ENCODE measurements at places on chromosomes 1 and 21. TPM values are rescaled to one million over a fixed set of nuclear protein-coding genes. Genes with fewer than 3 reads are reported as not detected.
A peak's percentile ranks its signal among the peaks of the same experiment; 100 is the strongest.

PAQR6 gene
- total RNA-seq = 0.43 TPM

SRGAP2C gene
- total RNA-seq = 17.6 TPM

UBE2U gene
- not detected for total RNA-seq

SLC16A1 gene
- 14.0 TPM for total RNA-seq

UBL4B gene
- total RNA-seq = not detected

FAM177B gene
- total RNA-seq = 4.1 TPM

KRTAP21-1 gene
- total RNA-seq = not detected

DNA sequence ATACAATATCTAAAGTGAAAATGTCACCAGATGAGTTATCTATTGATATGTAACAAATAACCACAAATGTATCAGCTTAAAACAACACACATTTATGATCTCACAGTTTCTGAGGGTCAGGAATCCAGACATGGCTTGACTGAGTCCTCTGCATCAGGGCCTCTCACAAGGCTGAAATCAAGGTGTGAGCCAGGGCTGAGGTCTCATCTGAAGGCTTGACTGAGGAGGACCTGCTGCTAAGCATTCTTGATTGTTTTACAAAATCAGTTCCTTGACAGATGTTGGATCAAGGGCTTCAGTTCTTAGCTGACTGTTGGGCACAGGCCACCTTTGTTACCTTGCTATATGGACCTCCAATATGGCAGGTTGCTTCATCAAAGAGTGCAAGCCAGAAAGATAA, 483.7 kb downstream of the CAMTA1 start:
- no peak for DNase-seq

- DNase-seq = no peak
Observed at GRCh38 chr1:226940806-226941067, 643 bp downstream of the COQ8A start.

- DNase-seq = no peak
Observed at GRCh38 chr21:43879348-43880110, 14.5 kb downstream of the AGPAT3 start.

GRCh38 chr21:18772404-18772803, 368.8 kb upstream of the TMPRSS15 start:
- no peak for DNase-seq

- DNase-seq = no peak
Observed at GRCh38 chr1:8343044-8343443, 25.1 kb downstream of the SLC45A1 start.

DNA sequence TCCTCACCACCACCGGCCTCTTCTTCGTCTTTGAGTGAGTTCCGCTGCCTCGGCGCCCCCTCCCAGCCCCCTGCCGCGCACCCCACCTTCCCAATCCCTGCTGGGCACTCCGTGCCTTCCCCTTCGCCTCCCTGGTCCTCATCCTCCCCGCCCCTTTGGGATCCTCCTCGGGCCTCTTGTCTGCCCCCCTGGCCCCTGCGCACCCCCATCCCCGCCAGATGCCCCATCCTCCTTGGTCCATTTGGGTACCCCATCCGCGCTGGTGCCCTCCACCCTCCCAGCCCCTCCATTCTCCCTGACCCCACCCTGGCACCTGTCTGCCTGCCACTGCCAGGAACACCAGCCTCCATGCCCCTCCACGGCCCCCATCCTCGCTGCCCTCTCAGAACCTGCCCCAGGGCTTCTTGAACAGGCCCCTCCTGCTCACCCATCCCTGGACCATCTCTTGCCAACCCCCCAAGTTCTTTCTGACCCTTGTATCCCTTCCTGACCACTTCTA, 667 bp downstream of the ZDHHC18 start:
- no peak for DNase-seq

DNA sequence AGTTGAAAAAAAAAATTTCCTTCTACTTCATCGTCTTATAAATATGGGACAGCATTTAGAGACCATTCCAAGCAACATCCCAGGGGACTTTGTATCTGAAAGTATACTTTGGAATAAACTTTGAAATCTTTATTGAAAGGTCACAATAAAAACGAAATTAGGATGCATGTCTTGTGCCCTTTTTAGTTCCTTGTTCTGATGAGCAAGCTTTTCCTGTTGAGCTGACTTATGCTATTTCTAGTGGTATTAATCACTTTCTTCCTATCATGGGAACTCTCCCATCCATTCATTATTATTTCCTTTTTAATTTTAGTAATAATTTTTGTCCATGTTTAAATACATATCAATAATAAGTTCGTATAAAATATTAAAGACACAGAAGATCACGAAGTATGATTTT, 4.0 kb upstream of the GBP2 start:
- DNase-seq = no peak

- DNase-seq = no peak
Observed at GRCh38 chr1:17520473-17521319, 18.8 kb upstream of the ARHGEF10L start.

DNA sequence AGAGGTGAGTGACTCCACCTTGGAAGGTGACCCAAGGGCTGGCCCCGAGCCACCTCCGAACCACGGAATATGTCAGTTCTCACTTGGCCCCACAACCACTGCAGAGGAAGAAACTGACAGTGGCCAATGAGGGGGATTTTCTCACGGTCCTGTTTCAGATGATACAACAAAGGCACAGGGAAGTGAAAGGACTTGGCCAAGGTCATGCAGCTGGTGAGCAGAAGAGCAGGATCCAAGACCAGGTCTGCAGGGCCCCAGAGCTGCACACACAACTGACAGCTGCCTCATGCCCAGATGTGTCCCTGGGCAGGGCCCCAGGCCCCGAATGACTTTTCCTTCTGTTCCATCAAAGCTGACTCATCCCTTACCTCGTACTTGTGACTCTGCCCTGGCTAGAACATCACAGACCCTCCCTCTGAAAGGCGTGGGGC, 25.8 kb upstream of the EVA1B start:
- DNase-seq = no peak

GRCh38 chr1:29410476-29410875, 174.2 kb downstream of the PTPRU start:
- peak; percentile 57 for DNase-seq

GRCh38 chr1:117930173-117930447, 571 bp downstream of the WDR3 start:
- DNase-seq = no peak

DNA sequence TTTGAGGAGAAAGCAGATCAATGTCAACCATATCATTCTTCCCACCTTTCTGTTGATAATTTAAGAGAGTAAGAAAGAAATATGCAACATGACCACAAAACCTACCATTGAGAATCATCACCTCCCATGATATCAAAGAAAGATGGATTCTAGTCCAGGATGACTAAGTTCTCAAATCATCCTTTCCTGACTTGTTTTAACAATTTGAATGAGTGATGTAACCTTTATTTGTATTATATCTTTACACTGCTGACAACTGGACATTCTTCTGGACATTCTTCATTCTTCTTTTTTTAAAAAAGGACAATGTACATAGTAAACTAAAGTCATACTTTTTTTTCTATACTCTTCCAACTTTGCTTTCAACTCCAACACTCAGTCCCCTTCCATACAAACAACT, 9.5 kb downstream of the PSMB4 start:
- no peak for DNase-seq

DNA sequence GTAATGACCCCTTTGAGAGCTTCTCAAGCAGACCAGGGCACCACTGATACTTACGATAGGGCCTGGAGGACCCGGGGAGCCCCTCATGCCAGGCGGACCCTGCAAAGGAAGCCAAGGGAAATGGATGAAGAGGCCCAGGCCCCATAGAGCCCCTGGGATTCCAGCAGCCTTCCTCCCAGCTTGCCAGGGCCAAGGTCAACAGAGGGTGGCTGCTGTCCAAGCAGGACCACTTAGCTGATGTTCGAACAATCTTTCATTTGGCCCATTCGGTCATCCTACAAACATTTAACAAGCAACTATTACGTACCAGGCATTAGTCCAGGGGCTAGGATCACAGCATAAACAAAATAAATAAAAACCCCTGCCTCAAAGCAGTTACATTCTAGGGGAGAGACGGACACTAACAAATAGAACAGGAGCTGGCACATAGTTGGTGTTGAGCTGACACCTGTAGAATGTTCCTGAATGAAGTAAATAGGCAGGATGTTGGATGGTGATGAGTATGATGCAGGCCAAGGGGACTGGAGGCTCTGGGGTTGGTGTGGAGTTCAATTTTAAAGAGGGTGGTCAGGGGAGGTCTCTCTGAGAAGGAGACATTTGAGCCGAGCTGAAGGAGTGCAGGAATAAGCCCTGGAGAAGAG, 27.0 kb upstream of the PEF1 start:
- DNase-seq = no peak
